ENCODE measurements at places on chromosomes 3 and 15.

GRCh38 chr15:88161636-88162035 is 94.9 kb downstream of the NTRK3 start:
- DNase-seq = no peak

DNA sequence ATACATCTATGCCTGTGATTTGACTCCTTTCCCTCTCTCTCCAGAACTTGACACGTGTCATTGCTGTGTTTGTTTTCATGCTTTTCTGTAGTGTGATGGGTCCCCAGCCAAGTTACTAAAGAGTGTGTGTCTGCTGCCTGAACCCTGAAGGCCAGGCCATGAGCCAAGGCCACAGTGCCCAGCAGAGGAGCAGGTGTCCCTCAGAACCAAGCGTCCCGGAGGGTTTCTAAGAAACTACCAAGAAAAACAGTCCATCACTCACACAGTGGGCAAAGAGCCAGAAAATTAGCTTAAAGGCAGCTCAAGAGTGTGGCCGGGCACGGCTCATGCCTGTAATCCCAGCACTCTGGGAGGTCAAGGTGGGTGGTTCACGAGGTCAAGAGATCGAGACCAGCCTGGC is 35.2 kb downstream of the FBXO45 start:
- no peak for DNase-seq

DNA sequence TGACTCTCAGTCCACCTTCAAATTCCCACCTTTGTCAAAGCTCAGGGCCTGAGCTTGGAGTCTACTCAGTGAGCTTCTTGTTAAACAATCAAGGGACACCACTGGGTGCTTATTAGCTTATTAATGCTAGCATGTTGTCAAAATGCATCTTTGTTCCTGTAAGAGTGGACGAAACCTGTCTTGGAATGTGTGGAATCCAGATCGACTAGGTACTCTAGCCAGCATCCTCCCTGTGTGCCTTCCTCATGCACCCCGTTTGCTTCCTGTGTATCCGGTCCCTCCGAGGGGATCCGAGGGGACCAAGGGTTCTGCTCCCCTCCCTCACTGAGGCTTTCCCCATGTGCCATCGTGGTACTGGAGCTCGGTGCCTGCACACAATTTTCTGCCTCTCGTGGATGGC is 75.7 kb upstream of the UBE3A start:
- no peak for DNase-seq

- DNase-seq = no peak
Observed at GRCh38 chr15:75697523-75697922, 15.1 kb downstream of the CSPG4 start.

GRCh38 chr3:182886497-182886896 is 93.2 kb downstream of the ATP11B start:
- DNase-seq = no peak

DNA sequence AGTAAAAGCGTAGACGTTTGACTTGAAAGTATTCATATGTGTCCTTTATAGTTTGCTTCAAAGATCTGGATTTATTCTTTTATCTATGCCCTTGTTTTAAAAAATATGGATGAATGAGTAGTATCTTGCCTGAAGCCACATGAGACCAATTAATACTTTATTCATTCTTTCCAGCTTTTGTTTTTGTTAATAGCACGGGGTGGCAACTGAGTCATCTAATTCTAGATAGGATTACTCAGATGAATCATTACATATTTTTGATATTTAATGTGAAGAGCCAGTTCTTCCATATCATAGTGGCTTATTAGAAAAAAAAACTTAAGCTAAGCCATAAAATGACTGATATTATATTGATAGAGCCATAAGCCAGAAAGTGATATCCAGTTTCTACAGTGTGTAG is 121.9 kb downstream of the BBX start:
- no peak for DNase-seq

GRCh38 chr3:105014631-105015030 is 352.1 kb upstream of the ALCAM start:
- no peak for DNase-seq
